Activated naive CD4-positive, alpha-beta T cell treated with anti-CD3 and anti-CD28 coated beads for 36 hours (primary cell): ENCODE measurements at places on chromosomes 1 and 21. TPM values are rescaled to one million over a fixed set of nuclear protein-coding genes. Genes with fewer than 3 reads are reported as not detected.
A peak's percentile ranks its signal among the peaks of the same experiment; 100 is the strongest.

FMO5 gene
- total RNA-seq, result 0.14 TPM

DNA sequence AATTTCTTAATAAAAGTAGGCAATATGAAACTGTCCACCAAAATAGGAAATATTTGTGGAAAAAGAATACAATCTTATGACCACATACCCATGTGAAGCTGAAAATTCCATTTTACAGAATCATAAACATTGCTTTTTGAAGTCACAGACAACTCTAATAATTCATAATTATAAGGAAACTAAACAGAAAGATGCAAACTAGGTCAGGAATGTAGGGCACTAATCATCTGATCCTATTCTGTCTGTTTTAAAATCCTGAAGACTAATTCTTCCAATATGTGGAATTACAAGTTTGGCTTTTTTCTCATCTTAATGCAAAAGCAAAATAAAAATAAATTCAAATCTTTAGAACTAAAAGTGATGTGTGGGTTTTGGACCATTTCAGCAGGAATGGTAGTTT lies 528.6 kb downstream of the LTN1 start:
- DNase-seq, result no peak

DNA sequence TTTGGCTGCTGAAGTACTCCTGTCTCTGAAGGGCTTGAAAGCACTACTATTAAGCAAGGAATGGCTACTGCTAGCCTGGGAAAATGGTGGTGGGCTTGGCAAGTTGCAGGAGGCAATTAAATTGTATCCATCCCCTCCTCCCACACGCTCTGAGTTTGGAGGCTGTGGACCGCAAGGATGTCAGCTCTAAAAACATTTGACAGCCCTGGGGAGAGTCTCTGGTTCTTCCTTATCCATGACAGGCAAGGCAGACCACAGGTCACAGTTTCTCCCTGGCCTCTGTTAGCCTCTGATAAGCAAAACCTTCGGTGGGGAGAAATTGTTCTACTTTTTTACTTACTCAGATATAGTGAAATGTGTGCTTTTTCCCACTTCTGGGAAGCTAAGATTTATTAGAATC lies 46.6 kb downstream of the S1PR1 start:
- no peak for DNase-seq

DNA sequence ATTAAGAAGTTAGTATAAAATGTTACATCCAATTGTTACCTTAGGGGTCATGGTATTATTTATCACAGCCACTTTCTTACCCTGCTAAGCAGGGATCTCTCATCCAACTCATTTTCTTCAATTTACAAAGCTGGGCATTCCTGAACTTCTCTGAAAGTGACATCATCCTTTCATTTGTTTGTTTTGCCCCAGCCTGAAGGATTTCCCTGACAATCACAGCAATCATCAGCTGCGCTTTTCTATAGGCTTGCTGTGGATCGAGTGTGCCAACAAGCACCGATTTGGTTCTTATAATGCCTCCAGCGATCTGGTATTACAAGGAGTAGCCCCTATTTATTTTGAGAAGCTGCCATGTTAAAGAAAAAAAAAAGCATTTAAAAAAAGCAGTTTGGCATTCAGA lies 240.2 kb downstream of the USH2A start:
- no peak for DNase-seq

DNA sequence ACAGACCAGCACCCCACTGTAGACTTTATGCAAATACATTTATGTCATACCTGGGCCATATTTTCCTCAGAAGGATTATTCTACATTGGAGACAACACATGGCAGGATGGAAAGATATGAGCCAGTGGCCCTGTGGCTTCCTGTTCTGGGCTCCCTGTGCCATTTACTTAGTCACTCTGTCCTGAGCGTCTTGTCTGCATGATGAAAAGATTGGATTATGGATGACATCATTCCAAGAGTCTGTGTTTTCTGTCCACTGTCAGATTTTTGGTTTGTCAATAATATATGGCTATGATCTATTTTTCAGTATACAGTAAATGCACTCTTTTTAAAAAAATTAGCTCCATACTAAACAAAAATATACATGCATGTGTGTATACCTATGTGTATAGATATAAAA lies 30.8 kb downstream of the IGSF5 start:
- no peak for DNase-seq

- no peak for DNase-seq
Measured at GRCh38 chr1:224894915-224895314, 34.6 kb upstream of the DNAH14 start.

DNA sequence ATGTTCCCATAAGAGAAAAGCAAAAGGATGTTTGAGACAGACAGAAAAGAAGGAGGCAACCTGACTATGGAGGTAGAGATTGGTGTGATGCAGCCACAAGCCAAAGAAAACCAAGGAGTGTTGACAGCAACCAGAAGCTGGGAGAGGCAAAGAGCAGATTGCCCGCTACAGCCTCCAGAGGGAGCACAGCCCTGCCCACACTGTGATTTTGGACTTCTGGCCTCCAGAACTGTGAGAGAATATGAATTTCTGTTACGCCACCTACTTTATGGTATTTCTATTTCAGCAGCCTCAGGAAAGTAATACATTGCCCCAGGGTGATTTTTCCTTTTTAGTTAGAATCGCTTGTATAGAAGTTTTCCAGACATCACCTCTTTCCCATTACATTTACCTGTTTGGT lies 28.4 kb downstream of the SLAMF6 start:
- no peak for DNase-seq

MIA3 gene
- 62.1 TPM for total RNA-seq

CACNA1E gene
- total RNA-seq, result not detected

DNA sequence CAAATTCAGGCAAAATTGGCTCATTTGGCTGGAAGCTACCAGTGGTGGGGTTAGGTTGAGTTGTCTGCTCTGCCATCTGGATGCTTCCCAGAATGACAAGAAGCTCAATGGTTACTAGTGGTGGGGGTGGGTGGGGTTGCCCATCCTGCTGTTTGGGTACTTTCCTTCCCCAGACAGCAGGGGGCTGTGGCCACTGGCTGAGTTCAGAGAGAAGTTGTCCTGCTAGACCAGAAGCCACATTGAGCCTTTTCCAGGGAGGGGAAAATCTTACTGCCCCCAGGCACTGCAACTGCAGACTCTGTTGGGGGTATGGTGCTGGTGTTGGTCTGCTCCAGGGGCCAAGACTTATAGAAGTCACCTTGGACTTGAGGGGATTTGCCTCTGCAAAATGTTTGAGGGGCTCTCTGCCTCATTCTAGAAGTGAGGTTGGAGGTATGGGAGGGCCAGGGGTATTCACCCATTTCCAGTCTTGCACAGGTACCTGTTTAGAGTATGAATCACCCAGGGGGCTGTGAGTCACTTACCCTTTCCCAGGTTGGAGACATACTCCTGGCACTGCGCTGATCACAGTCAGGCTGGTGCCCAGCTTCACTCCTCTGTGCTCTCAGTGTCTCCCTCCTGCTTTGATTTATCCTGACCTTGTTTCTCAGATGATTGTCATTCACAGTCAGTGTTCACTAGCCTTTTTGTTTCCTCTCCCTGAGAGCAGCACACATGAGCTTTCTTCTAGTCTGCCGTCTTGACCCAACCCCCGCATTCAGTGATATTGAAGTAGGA lies 89.1 kb upstream of the NEGR1 start:
- no peak for DNase-seq

GRCh38 chr1:10378081-10378841 lies 20.6 kb upstream of the PGD start:
- no peak for DNase-seq

RPS8 gene
- 3,772 TPM for total RNA-seq

DNA sequence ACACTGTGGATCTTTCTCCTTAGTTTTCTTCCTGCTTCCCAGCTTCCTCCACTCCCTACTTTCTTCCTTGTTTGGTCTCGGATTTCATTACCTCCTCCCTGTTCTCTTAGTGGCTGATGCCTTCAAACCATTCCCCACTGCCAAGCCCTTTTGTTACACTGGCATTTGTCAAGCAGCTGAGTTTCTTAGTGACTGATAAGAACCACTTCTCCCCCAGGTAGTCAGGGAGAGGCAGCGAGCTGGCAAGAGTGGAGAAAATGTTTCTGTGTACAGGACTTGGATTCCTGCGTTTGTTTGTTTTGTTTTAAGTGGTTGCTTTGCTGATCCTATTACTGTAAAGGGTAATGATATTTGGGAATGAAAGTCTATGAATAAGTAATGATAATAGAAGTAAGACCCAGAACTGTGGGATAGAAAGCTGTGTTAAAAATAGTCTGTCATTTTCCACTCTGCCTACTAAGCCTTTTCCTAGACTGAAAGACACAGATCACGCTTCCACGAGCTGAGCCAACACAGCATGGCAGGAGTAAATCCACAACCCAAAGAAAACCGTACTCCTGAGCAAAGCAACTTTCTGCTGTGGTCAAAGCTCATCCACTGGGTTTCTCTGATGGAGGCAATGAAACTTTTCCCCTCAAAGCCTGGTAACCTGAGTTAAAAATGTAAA lies 10.1 kb upstream of the SERTAD4 start:
- no peak for DNase-seq

GRCh38 chr21:16363100-16363499 lies 633.3 kb downstream of the USP25 start:
- no peak for DNase-seq

LAX1 gene
- 11.6 TPM for total RNA-seq

DNA sequence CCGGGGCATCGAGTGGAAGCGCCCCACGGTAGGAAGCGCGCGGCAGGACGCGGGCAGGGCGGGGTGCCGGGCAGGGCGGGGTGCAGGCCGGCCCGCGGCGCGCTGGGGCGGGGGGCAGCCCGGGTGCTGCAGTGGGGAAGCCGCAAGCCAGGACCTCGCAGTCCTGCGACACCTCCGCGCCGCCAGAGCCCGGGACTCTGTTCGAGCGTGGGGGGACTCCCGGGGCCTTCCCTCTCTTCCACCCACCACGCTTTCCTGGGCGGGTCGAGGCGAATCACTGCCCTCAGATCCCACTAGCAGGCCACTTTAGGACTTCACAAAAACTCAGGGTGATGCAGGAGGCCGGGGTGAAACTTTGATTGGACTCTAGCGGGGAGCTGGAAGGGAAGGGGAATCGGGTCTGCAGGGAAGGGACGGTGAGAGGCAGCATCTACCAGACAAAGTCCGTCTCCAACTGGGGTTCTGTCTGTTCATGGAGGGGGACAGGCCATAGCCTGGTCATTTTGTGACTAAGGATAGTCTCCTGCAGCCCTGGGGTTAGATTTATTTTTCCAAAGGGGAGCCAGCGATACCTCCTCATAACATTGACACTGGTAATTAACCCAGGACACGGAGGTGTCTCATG lies 623 bp downstream of the CAPN2 start:
- peak; percentile 57 for DNase-seq

GRCh38 chr1:39898191-39898590 lies 3.5 kb downstream of the MYCL start:
- no peak for DNase-seq

GRCh38 chr1:205013683-205014367 lies 29.2 kb upstream of the CNTN2 start:
- no peak for DNase-seq

GRCh38 chr21:36815284-36815683 lies 116.4 kb downstream of the SIM2 start:
- no peak for DNase-seq

GSTM5 gene
- total RNA-seq, result not detected

GRCh38 chr1:101995984-101996745 lies 561 bp downstream of the OLFM3 start:
- no peak for DNase-seq
